ENCODE measurements at places on chromosomes 6 and 20.

GRCh38 chr6:56109149-56109548, 138.2 kb downstream of the COL21A1 start:
- DNase-seq, result no peak

- DNase-seq, result peak; percentile 17
These were observed 55.9 kb upstream of the RREB1 start for GRCh38 chr6:7051780-7052442.

GRCh38 chr20:22729616-22730236, 145.4 kb upstream of the FOXA2 start:
- DNase-seq, result no peak

DNA sequence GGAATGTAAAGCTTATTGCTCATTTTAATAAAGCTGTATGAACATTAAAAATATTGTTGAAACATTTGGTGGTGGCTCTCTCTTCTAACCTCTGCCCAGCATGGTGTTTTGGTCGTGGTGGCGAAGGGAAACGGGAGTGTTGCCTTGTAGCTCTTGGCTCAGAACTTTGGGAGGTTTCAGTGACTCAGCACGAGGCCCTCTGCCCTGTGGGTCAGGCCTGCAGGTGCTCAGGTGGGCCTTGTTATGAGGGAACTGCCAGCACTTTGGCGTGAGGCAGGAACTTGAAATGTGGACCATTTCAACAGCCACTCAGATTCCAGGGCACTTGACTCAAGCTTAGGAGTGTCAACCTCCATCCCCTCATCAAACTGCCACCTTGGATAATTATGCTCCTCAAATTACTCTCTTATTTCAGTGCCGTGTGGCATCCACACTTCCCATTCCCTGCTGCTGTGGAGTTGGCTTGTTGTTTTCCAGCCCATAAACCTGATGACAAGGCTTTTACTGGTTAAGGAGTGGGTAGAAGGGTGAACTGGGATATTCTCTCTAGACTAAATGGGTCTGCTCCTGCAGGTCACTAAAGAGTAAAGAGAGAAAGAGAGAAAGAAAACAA, 36.3 kb downstream of the PRDM1 start:
- no peak for DNase-seq

GRCh38 chr6:39314273-39314795, at the start of gene KCNK17:
TSS of gene KCNK17 (minus strand) at chr6:39314419. CDS start at chr6:39314320, 99 bp downstream.
- no peak for DNase-seq

- DNase-seq, result no peak
These were observed 11.7 kb downstream of the SOD2 start for GRCh38 chr6:159681191-159681880.

DNA sequence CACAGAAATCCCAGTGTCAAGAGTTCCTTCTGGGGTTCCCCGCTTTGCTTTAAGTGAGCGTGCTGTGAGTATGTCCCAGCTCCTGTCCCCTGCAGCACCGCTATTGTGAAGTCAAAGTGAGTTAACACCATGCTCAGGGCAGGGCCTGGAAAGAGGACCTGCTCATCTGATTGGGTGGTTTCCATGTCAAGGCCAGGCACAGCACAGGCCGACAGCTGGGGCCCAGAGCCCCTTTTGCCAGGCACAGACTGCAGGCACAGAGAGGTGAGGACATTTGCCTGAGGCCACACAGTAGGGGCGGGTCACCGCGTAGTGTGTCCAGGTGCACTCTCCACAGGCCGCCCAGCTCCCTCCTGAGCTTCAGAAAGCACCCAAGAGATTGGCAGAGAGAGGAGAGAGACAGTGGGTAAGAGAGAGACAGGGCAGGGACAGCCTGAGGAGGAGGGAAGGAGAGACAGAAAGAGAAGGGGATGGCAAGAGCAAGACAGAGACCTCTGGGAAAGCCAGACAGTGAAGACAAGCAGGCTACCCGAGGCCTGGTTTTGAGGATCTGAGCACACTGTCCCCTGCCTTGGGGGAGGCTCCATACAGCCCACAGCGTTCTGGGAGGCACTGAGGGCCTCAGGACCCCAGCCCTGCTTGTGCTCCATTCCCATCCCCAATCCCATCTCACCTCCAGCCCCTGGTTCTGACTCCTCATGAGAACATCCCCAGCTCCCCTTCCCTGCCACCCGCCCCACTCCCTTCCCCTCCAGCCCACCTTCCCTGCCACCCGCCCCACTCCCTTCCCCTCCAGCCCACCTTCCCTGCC, 6.5 kb upstream of the BPIFB1 start:
- DNase-seq, result no peak

- no peak for DNase-seq
These were observed 74.4 kb downstream of the DOK5 start for GRCh38 chr20:54549658-54550326.

- DNase-seq, result no peak
These were observed 13.1 kb downstream of the ITPR3 start for GRCh38 chr6:33634161-33634727.

DNA sequence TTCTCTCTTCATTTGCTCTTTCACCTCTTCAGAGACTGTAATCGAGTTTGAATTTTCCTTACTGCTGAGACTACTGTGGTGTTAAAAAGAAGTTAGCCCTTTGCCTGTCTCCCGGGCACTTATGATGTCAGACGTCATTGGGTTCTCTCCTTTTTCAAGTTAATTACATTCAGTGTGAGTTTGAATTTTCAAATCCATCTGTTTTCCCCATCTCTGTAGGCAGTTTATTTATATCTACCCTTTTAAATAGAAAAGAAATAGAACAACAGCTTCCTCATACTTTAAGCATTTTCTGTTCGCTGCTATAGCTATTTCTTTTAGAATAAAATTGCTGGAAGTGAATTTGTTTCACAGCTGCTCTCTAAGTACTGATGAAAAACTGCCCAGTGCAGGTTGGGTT, 81.4 kb downstream of the MCHR2 start:
- no peak for DNase-seq
